Aorta (tissue), 5 donors: ENCODE measurements at places on chromosomes 7 and 10. TPM values are rescaled to one million over a fixed set of nuclear protein-coding genes. Genes with fewer than 3 reads are reported as not detected.

SPDYE11 gene
- polyA plus RNA-seq, result not detected

OR2A25 gene
- not detected for polyA plus RNA-seq

HECW1 gene
- 1.9 TPM for polyA plus RNA-seq

OR2A2 gene
- polyA plus RNA-seq, result not detected

WNT16 gene
- not detected for polyA plus RNA-seq

GJD4 gene
- polyA plus RNA-seq, result not detected

DNA sequence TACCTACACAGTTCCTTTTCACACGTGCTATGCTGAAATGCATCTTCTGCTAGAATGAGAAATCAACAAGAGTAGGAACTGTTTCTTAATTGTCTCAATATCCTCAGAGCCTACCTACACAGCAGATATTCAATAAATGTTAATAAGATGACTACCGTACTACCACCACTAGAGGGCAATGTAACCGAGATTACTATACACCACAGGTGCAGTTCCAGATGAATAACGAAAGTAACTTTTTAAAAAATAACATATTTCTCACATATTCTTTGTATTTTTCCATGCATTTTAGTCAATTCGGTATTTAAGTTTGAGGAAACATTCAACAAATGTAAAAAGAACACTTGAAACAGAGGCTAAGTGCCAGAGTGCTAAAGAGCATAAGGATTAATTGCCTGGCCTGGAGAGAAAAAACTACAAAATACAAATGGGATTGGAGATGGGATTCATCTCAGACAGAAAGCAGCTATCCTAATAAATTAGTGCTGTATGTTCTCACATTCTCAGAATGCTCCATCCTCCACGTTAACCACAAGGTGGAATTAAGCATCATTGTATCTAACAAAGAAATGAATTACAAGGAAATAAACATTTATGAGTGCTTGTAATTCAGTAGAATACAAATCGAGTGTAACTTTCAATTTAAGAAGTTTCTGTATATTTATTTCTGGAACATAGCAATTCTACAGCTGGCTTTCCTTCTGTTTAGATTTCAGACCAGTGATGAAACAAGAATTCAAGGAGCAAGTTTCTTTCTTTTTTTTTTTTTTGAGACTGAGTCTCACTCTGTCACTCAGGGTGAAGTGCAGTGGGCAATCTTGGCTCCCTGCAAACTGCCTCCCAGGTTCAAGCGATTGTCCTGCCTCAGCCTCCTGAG is 20.3 kb upstream of the HECTD2 start:
- no peak for DNase-seq

DNA sequence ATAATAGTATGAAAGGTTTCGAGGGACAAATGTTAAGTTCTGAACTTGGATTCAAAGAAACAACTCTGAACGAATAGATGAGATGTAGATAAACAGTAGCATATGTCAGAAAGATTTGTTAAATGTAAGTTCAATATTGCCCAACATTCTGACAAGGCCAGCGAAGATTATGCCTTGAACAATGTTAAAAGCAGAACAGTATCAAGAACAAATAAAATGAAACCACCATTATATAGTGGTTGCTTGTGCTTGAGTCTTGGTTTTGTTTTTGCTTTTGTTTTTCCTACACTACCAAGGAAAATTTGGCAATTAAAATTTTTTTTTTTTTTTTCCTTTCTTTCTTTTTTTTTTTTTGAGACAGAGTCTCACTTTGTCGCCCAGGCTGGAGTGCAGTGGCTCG is 66.4 kb downstream of the PLXDC2 start:
- DNase-seq, result no peak

DNA sequence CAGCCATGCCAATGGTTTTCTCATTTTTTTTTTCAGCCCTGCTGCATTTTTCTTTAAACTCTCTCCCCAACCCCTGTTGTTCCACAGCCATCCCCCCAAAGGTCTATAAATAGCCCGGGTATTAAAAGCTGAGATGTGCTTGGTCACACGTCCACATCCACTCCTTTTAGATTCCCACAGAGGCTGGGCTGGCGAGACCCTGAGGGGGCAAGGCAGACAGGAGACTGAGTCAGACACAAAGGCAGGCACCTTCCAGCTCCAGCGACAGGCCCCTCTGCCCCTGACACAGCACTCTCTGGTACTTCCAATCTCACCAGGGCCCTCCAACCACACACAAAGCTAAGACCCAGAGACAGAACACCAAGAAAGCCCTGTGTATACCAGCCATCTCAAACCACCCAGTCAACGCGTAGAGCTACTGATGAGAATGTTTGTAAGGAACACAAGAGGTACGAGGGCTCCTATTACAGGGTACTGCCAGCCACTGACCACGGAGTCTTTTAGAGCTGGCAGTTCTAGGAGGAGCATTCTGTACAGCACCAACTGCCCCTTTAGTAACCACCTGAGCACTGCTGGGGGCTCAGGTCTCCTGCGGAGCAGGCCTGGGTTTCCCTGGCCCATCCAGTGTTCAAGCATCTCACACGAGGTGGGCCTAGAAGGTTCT is 64.2 kb upstream of the DDC start:
- DNase-seq, result no peak

GRCh38 chr10:98915911-98916310 is 319.7 kb downstream of the HPSE2 start:
- DNase-seq, result no peak

GRCh38 chr10:57320416-57320815 is 947.3 kb downstream of the IPMK start:
- no peak for DNase-seq

GRCh38 chr7:121102619-121103018 is 114.1 kb downstream of the CPED1 start:
- DNase-seq, result no peak

GRCh38 chr7:139648941-139649425 is 125.5 kb downstream of the CLEC2L start:
- DNase-seq, result no peak

- DNase-seq, result no peak
These were observed 20.1 kb upstream of the ITPRID1 start for GRCh38 chr7:31493714-31494181.

GRCh38 chr10:75253281-75254220 is 17.8 kb upstream of the COMTD1 start:
- DNase-seq, result no peak

GRCh38 chr7:129771928-129772479 is 160.5 kb downstream of the NRF1 start:
- no peak for DNase-seq

GRCh38 chr7:42745357-42746059 is 166.4 kb downstream of the C7orf25 start:
- peak; percentile 54 for DNase-seq

- DNase-seq, result peak; percentile 21
These were observed 107.4 kb downstream of the LHPP start for GRCh38 chr10:124568848-124569622.
